ENCODE measurements at places on chromosomes 1 and 21. TPM values are rescaled to one million over a fixed set of nuclear protein-coding genes. Genes with fewer than 3 reads are reported as not detected.

DNA sequence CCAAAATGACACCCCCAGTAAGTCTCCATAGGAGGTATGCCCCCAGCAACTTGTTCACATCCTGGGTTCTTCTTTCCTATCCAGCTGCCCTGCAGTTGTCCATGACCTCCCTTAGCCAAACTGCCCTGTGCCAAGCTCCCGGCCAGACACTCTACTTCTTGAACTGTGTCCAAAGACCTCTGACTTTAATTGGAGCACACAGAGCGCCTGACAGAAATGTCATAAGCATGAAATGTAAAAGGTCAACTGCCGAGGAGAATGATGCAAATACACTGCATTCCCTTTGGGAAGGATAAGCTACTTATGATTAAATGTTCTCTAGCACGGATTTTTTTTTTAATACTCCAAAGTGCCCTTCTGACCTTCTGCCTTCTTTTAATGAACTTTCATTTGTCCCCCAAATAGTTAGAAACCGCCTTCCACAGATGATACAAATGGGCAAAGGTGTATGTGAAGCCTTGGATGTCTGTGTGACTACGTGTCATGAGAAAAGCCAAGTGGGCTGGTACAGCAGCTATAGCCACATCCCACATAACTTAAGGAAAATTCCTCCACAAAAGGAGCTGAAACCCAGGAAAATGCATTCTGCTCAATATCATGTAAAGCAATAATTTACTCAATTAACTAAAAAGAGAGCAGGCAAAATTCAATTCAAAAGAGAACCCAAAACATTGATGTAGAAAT, 26.8 kb downstream of the PALMD start:
- DNase-seq, result no peak

Gene CDA
- polyA plus RNA-seq, result 6.1 TPM

Gene KCNJ9
- 0.08 TPM for polyA plus RNA-seq

DNA sequence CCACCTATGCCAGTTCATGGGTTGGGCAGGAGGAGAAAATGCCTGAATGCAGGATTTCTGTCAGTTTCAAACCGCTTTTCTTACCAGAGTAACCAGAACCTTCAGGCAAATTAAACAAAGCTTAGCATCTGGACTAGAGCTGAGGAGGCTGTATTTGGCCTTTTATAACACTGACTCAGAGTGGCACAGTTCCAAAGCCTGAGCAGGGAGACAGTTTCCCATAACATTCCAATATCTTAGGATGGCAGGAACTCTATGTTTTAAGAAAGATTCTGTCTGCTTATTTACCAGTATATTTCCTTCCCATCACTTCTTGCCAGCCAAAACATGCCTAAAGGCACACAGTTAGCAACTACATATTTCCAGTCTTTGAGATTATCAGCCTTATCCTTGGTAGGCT, 46.8 kb downstream of the UBR4 start:
- no peak for DNase-seq

DNA sequence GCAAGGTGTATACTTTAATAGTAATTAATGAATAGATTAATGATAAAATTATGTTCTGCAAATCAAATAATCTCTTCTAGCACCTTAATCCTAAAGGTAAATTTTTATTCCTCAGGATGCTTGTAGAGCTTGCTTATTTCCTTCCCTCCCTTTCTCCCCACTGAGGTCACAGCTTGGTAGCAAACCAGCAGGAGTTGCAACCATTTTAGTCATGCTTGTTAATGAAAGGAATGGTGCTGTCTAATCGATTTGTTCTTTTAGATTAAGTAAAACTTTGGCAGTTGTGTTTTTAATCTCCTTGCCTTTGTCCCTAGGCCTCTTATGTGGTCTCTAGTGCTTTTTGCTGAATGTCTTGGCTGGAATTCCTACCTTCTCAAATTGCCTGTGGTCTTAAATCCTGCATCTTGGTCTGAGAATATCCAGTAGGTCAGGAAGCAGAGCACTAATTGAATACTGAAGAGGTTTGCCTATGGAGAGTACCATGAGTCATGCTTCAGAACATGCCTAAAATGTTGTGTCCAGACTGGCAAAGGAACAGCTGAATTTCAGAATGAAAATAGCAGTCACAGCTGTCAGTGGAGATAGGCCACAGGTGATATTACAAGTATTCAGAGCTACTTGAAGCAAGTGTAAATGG, 36.3 kb upstream of the RWDD3 start:
- DNase-seq, result no peak

Gene CD247
- polyA plus RNA-seq, result 0.49 TPM

Gene SH2D1B
- polyA plus RNA-seq, result 0.08 TPM

Data from right renal cortex interstitium (tissue), 3 donors.